ENCODE measurements at places on chromosomes 7 and 10.

GRCh38 chr10:121681997-121682687 is 83.9 kb upstream of the FGFR2 start:
- no peak for DNase-seq

DNA sequence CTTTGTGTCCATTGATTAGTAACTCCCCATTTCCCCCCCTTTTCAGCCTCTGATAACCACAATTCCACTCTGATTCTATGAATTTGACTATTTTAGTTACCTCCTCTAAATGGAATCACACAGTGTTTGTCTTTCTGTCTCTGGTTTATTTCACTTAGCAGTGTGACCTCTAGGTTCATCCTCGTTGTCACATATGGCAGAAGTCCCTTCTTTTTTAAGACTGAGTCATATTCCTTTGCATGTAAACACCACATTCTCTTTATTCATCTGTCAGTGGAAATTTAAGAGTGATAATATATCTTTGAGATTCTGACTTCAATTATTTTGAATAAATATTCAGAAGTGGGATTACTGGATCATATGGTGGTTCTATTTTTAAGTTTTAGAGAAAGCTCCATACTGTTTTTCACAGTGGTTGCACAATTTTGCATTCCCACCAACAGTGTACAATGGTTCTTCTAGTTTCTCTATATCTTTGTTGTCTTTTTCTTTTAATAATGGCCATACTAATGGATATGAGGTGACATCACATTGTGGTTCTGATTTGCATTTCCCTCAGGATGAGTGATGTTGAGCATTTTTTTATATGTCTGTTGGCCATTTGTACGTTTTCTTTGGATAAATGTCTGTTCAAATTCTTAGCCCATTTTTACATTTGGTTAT is 126.1 kb upstream of the GRB10 start:
- no peak for DNase-seq

DNA sequence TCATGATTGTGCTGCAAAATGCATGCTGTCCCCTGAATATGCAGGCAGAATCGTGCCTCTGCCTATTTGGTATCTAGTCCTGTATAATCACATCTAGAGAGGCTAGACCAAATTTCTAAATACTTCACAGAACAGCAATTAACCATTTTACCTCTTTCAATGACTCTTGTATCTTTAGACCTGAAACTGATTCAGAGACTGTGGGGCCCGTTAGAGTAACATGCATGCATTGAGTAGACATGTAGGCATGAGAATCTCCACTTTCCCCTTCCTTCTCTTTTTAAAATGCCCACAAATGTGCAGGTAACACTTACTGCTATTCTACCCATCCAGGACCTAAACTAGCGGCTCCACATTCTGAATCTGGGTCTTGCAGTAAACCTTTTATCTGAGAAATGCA is 8.8 kb downstream of the ZNF92 start:
- no peak for DNase-seq

- no peak for DNase-seq
Observed at GRCh38 chr10:15379078-15379477, 8.0 kb upstream of the FAM171A1 start.

DNA sequence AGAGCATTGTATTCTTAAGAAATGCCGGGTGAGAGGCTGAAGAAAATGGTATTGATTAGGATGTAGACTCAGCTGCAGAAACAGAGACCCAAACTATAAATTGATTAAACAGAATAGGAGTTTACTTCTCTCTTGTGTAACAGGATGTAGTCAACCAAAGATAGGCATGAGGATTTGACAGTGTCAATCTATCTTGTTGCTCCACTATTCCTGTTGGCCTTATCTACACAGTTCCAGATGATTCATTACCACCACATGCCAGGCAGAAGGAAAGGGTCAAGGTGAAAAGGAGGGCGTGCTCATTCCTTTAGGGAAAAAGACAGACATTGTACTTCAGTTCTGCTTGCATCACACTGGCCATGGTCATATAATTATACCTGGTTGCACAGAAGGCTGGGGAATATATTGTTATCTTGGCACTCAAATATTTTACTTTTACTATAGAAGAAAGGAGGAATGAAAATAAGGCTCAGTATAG is 11.9 kb upstream of the DMTF1 start:
- DNase-seq = no peak

DNA sequence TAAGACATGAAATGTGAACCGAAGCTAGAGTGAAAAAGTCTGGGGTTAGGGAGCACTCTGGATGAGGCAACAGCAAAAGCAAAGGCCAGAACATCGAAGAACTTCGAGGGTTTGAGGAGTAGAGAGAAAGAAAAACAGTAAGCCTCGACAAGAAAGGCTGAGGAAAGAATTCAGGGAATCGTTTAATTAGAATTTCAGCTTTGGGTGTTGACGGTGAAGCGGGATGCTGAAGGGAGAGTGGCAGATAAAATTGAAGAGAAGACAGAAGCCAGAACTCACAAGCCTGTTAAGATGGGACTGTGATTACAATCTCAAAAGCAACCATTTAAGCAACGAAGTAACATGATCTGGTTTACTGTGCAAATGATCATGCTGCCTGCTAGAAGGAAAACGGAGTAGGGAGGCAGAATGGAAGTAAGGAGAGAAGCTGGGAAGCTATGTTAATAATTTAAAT is 2.1 kb downstream of the TRDMT1 start:
- DNase-seq = no peak

- no peak for DNase-seq
Observed at GRCh38 chr7:48063985-48064384, 25.1 kb upstream of the UPP1 start.

DNA sequence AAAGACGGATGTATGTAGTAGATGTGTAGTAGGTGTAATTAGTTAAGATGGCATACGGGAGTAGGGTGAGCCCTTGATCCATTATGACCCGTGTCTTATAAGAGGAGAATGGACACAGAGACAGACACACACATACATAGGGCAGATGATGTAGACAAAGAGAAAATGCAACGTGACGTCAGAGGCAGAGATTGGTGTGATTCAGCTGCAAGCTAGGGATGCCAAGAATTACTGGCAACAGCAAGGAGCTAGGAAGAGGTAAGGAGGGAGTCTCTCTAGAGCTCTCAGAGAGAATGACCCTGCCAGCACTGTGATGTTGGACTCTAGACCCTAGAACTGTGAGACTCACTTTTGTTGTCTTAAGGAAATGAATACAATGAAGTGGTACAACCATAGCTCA is 247.0 kb upstream of the HABP2 start:
- DNase-seq = no peak

- no peak for DNase-seq
Observed at GRCh38 chr7:46812101-46812675, 769.7 kb downstream of the TNS3 start.

GRCh38 chr7:2519119-2519930 is at the start of gene LFNG:
LFNG (plus strand) TSS chr7:2519774; CDS start chr7:2519862, 88 bp downstream.
- peak; percentile 49 for DNase-seq

Data from AG09309 (cell line).